ENCODE measurements at places on chromosomes 12 and 14.

DNA sequence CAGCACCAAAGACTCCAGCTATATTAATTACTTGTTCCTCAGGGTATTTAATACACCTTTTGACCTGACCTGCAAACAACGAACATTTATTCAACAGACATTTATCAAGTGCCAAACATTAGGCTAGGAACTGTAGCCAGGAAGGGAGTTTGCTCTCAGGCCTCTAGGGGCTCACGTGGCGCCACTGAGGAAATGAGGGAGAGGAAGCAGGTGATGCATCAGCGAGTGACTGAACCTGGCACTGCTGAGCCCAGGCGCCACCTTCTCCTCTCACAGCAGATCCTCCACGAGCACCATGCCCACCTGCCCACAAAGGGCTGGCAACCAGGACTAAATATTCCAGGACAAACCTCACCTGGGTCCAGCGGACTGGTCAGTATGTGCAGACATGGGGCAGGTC, 50.2 kb downstream of the SETD3 start:
- DNase-seq, result peak; percentile 43

GRCh38 chr14:39005044-39005880, 97.8 kb downstream of the SEC23A start:
- DNase-seq, result no peak

GRCh38 chr12:607541-608001, 55.7 kb downstream of the NINJ2 start:
- DNase-seq, result no peak

DNA sequence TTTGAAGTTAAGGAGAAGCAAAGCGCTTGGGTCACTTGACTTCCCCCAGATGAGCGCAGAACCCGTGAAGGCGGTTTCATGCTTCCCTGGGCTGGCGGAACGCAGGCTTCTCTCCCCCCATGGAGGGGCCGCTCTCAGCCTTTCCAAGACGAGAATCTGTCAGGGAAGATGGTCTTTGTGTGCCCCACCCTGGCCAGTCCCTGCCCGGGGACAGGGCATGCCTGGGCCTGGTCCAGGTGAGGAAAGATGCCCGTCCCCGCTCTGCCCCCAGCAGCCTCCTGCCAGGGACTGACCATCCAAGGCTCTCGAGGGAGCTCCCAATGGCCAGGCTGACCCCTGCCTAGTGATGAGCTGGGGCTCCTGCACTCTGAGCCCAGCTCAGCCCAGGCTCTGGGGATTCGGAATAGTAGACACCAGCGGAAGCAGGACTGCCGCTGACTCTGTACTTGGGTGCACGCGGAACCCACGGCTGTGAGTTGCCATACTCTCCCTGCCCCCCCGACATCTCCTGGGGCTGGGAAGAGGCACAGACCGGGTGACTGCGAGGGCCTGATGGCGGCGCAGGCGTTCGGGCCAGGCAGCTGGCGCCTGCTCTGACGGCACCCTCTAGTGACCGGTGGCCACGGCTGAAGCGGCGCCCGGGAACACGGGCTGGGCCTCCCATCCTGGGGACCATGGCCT, 142.2 kb upstream of the FKBP4 start:
- no peak for DNase-seq

GRCh38 chr14:36773136-36773540, 111.5 kb downstream of the PAX9 start:
- DNase-seq, result no peak

GRCh38 chr12:96226401-96226800, 32.2 kb downstream of the ELK3 start:
- DNase-seq, result no peak

DNA sequence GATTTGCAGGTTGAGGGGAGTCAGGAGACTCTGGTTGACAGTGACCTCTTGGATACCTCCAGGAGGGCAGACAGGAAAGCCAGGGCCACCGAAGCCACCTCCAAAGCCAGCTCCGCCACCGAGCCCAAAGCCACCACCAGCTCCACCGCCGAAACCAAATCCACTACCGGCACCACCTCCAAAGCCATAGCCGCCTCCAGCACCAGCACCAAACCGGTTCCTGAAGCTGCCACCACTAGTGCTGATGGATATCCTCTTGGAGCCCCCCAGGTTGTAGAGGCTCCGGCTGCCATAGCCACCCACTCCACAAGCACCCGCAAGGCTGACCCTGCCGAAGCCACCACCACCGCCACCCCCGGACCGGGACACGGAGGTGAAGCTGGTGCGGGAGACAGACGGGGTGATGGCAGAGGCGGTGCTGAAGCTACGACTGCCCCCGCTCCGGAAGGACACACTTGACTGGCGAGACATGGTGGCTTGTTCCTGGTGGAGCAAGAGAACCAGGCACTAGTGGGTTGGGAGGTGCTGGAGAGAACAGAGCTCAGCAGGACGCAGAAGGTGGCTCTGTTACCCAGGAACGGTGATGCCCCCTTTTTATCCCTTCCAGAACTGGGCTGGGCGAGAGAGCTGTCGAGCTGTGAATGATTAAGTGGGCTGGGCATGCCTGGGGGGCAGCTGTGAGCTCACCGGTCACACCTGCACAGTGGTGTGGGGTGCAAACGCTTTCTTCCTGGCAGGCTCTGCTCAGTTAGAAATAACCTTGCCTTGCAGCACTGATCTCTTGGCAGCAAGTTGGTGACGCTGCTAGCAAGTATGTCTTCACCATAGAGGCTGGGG, at the start of gene KRT5:
TSS of gene KRT5 (minus strand) at position 569 of the 837 bp plus-strand sequence. CDS start at position 471, 98 bp downstream.
- DNase-seq, result no peak

DNA sequence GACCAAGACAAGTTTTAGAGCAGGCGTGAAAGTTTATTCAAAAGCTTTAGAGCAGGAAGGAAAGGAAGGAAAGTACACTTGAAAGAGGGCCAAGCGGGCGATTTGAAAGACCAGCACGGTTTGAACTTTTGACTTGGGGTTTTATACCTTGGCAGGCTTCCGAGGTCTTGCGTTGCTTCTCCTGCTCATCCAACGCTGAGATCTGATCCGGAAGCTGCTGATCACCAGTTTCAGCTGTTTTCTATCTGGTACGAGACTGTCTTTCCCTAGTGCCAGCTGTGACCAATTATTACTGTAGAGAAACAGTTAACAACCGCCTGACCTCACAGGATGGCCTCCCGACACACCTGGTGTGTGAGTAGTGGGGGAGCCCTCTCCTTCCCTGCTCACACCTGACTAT, 20.6 kb upstream of the SNRPF start:
- peak; percentile 31 for DNase-seq

DNA sequence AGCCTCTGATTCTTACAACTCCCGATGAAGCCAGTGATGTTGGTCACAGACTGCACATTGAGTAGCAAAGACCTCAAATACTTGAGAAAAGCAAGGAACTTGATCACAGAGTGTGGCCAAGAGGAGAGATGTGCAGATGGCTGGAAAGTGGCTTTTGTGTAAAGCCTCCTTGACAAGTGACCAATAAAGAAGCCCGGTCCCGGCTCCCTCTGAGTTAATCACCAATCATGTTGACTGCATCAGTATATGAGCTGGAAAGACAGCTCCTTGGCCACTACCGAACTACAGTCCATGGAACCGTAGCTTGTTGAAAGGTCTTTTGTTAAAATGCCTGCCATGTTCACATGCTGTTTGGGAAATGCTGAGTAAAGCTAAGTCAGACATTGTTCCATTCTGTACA, 23.7 kb upstream of the SERPINA6 start:
- DNase-seq, result no peak

GRCh38 chr14:62632771-62633170, 412.5 kb downstream of the KCNH5 start:
- DNase-seq, result no peak

- DNase-seq, result no peak
Measured at GRCh38 chr14:68473069-68473468, 319.8 kb downstream of the ZFP36L1 start.

- DNase-seq, result no peak
Measured at GRCh38 chr12:56315249-56315621, 553 bp downstream of the CNPY2 start.

DNA sequence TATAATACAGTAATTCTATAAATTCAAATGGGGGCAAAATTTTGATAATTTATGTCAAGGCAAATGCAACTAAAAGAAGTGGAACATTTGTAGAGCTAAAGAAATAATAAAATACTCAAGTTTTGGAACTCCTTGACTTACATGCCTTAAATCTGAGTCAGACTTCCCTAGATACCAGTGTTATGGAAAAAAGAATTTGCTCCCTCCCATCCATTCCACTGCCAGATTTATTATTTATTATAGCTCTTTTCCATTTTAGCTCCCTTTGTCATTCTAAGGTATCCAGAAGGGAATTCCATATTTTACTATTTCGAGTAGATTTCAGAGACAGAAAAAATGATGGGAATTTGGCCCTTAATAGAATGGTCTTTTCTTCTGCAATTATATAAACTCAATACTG, 44.0 kb downstream of the RHOJ start:
- no peak for DNase-seq

DNA sequence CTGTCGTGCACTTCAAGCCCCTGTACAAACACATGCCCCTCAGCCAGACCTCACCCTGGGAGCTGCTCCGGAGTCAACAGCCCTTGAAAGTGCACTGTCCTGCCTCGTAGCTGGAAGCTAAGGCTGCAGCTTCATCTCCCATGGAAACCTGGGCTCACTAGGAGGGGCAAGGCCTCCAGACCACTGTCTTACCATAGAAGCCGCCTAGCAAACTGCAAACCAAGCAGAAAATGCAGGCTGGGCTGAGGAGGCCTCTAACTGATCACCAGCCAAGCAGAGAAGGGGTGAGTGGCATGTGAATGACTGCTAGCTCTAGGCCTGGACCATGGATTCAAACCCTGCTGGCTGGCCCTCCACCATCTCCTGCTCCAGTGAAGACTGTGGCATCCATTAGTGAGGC, 340.2 kb downstream of the CACNA1C start:
- no peak for DNase-seq

- DNase-seq, result no peak
Measured at GRCh38 chr14:55583942-55584468, 4.0 kb downstream of the KTN1 start.

- no peak for DNase-seq
Measured at GRCh38 chr12:81819991-81820633, 61.0 kb upstream of the PPFIA2 start.

- DNase-seq, result no peak
Measured at GRCh38 chr14:69152902-69153151, at the start of gene DCAF5. TSS of gene DCAF5 (minus strand) at chr14:69153119. CDS start at chr14:69152978, 141 bp downstream.

DNA sequence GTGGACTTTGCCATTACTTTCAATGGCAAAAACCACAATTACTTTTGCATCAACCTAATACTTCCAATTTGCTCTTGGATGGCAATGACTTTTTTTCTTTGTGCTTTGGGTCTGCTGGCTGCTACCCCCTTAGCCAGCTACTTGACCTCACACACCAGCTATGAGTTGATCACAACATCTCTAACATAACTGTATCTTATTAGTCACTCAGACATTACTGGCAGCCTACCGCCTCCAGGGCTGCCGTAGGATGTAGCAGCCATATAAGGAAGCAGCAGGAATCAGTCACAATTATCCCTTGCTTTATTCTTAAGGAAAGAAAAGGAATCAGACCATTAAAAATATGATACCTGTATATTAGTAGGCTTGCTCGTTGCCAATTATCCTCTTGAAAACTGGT, 260.5 kb downstream of the ADAMTS20 start:
- DNase-seq, result no peak

DNA sequence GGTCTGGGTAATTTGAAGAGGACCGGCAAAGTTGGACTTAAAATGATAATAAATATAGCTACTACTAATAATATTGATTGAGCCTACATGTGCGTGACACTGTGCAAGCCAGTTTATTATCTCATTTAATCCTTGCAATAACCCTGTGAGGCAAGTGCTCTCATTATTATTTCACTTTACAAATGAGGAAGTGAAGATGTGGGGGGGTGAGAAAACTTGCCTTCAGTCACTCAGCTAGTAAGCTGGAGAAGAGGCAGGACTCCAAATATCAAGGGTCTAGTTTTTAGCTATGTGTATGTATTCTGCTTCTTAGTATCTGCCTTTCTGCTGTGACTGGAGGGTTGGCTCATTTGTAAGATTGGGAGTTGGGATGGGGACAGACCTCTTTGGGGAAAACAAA, 39.2 kb downstream of the NPAS3 start:
- no peak for DNase-seq

- no peak for DNase-seq
Measured at GRCh38 chr14:67405771-67406170, 6.2 kb downstream of the PLEK2 start.

GRCh38 chr12:52797529-52797894, 1.6 kb upstream of the KRT3 start:
- no peak for DNase-seq

DNA sequence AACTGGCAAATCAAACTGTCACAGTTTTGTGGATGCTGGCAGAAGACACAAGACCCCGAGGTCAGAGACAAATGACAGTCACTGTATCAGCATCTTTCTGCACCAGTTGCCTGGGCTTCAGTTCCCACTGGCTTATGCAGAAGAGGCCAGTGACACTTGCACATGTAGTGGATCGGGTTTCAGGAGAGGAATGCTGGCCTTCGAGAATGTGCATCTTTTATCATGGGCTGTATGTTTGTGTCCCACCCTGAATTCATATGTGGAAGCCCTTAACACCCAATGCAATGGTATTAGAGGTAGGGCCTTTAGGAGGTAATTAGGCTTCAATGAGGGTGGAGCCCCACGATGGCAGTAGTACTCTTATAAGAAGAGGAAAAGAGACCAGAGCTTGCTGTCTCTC, 150.9 kb downstream of the SLC15A4 start:
- DNase-seq, result no peak

DNA sequence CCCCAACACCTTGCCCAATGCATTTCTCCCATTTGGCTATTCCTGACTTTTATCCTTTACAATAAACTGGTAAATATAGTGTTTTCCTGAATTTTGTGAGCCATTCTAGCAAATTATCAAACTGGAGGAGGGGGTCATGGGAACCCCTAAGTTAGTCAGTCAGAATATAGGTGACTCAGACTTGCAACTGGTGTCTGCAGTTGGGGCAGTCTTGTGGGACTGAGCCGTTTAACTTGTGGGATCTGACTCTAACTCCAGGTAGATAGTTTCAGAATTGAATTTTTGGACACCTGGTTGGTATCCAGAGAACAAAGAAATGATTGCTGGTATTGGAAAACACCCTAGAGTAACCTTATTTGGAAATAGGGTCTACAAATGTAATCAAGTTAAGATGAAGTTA, 133.4 kb downstream of the CEP83 start:
- DNase-seq, result no peak
